ENCODE measurements at places on chromosomes 11 and 22.

- DNase-seq: no peak
Measured at GRCh38 chr11:94671553-94672366, 96.4 kb upstream of the AMOTL1 start.

- DNase-seq: no peak
Measured at GRCh38 chr11:76237914-76238313, 31.6 kb upstream of the WNT11 start.

- DNase-seq: no peak
Measured at GRCh38 chr11:10526974-10527918, 13.7 kb downstream of the RNF141 start.

DNA sequence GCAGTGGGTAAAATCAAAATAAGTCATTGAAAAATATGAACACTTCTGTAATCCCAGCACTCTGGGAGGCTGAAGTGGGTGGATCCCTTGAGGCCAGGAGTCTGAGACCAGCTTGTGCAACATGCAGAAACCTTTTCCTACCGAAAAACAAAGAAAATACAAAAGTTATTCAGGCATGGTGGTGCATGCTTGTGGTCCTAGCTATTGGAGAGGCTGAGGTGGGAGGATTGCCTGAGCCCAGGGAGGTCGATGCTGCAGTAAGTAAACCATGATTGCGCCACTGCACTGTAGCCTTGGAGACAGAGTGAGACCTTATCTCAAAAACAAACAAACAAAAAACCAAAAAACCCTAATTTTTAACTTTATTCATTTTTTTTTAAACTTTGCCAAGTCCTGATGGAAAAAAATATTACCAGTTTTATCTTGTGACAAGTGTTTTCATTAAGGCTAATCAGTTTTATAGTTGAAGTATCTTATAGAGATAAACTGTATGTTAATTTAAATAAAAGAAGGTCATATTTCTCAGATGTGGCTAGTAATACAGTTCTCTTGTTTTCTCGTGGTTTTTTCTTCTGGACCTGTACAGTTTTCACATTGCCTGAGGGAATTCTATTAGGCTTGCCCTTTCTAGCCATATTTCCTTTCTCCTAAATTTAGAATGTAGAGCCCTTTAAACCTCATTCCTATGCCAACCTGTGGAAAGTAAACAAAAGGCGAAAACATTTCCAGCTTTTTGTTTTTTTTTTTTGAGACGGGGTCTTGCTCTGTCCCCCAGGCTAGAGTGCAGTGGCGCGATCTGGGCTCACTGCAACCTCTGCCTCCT is 9.4 kb downstream of the HIPK3 start:
- DNase-seq: no peak

GRCh38 chr11:11390068-11390771 is 37.2 kb upstream of the CSNK2A3 start:
- no peak for DNase-seq

GRCh38 chr11:131998020-131998419 is 627.6 kb downstream of the NTM start:
- DNase-seq: no peak

- DNase-seq: no peak
Measured at GRCh38 chr11:11731311-11732083, 109.7 kb upstream of the GALNT18 start.

GRCh38 chr11:74735365-74735928 is 4.2 kb upstream of the CHRDL2 start:
- DNase-seq: no peak

DNA sequence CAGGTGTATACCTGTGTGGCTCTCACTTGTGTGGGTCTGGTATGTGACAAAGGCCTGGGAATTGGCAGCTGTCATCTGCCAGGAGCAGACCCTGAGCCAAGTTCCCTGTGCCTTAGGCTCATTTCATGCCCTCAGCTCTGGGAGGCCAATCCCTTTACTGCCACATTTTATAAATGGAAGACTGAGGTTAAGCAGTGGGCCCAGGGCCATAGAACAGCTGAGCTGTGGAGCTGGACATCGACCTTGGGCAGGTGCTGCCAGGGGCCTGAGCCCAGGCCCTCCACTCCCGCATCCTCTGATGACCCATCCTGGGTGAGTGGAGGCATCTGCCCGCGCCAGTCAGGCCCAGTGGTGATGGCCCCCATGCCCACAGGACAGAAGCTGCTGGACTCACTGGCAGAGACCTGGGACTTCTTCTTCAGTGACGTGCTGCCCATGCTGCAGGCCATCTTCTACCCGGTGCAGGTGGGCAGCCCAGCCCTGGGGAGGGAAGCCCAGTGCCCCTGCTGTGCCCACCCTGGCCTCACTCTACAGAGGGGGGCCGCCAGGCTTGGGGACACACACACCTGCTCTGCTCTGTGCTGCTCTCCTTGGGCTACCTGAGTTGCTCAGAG is 20.9 kb upstream of the ARHGAP8 start:
- no peak for DNase-seq

DNA sequence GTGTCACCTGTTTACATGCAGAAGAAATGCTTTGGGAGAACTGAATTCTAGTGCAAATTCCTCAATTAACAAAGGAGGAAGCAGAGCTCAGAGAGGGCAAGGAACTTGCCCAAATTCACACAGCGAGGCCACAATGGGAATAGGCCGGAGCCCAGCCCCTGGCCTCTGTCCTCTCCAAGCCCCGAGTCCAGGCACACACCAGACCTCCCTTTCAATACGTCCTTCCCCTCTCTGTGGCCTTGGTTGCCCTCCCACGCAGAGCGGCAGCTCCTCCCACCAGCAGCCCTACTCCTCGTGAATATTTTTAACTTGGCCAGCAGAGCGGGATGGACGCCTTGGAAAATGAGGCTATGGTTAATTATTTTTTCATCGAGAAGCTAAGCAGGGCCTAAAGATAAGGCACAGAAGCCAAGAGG is 1.6 kb upstream of the CARD10 start:
- no peak for DNase-seq

Data from activated CD8-positive, alpha-beta memory T cell treated with anti-CD3 and anti-CD28 coated beads for 48 hours (primary cell).